ENCODE measurements at places on chromosomes 2 and 18. TPM values are rescaled to one million over a fixed set of nuclear protein-coding genes. Genes with fewer than 3 reads are reported as not detected.

DNA sequence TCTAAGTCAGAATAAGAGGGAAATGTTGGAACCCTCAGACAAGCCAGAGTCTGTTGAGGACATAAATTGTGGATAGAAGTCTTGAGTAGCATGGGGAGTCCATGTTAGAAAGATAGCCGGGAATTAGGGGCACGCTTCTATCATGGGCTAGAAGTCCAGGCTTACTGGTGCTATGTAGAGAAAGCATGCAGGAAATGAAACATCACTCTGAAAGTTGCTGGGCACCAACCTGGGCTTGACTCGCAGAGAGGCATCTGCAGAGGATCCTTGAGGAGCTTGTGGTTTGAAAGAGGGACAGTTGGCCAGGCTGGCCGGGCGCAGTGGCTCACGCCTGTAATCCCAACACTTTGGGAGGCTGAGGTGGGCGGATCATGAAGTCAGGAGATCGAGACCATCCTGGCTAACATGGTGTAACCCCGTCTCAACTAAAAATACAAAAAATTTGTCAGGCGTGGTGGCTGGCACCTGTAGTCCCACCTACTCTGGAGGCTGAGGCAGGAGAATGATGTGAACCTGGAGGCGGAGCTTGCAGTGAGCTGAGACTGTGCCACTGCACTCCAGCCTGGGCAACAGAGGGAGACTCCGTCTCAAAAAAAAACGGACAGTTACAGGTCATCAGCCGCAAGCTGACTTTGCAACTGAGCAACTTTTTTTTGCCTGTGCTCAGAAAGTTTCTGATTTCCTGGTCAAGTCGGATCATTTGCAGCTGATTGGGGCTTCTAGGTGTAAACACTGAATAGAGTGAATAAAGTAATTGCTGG is 24.9 kb downstream of the CERS6 start:
- no peaks in the 10 kb centered on the region for H3K36me3 ChIP-seq
- DNase-seq, result no peak
- H3K27me3 ChIP-seq, result no peaks in the 10 kb centered on the region
- H3K4me3 ChIP-seq, result no peak overlapping the region
- no peaks in the 10 kb centered on the region for H3K4me1 ChIP-seq

GRCh38 chr2:128187032-128187654 is 96.1 kb downstream of the UGGT1 start:
- no peak overlapping the region for H3K4me3 ChIP-seq
- DNase-seq, result no peak

SERPINB4 gene
- total RNA-seq, result not detected

PLEKHH2 gene
- 18.0 TPM for total RNA-seq

MGAT4A gene
- total RNA-seq, result 5.2 TPM

Data from adrenal gland (tissue), 19 donors.